Activated B cell treated with CpG ODN at 0.5 μM for 24 hours (primary cell): ENCODE measurements at places on chromosomes 1 and 21.

- H3K27ac ChIP-seq: no peak overlapping the region
- no peak overlapping the region for H3K4me3 ChIP-seq
- H3K27me3 ChIP-seq: peaks cover 9% of the 10 kb centered on the region
- no peaks in the 10 kb centered on the region for H3K36me3 ChIP-seq
Measured at GRCh38 chr1:157966031-157966537, 27.4 kb upstream of the KIRREL1 start.

GRCh38 chr1:87983841-87984240 is 655.2 kb downstream of the LMO4 start:
- H3K27ac ChIP-seq: no peak overlapping the region
- H3K4me3 ChIP-seq: no peak overlapping the region
- H3K4me1 ChIP-seq: no peaks in the 10 kb centered on the region
- H3K27me3 ChIP-seq: peaks cover 7% of the 10 kb centered on the region
- DNase-seq: no peak
- H3K36me3 ChIP-seq: no peaks in the 10 kb centered on the region

DNA sequence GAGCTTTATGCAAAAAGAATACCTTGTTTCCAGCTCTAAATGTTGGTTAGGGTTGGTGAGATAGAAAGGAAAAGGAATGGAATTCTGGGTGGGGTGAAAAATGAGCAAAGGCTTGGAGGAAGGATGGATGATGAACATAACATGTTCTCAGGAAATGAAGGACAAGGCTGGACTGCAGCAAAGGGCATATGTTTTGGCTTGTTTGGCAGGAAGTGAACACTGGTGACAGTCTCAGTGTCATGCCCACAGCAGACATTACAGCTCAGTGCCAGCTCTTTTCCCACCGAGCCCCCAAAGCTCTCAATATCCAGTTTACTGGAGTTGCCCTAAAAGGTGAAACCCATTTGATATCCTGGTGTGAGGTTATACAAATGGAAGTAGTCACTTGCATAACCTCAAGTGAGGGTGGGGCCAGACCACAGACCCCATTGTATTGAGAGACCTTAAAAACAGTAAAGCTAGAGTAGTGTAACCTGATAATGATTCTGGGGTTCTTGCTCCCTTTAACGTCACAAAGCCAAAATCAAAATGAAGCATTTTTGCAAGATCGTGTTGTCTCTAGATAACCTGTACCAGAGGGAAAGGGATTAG is 270.6 kb downstream of the NFIA start:
- DNase-seq: no peak
- H3K4me3 ChIP-seq: no peak overlapping the region

DNA sequence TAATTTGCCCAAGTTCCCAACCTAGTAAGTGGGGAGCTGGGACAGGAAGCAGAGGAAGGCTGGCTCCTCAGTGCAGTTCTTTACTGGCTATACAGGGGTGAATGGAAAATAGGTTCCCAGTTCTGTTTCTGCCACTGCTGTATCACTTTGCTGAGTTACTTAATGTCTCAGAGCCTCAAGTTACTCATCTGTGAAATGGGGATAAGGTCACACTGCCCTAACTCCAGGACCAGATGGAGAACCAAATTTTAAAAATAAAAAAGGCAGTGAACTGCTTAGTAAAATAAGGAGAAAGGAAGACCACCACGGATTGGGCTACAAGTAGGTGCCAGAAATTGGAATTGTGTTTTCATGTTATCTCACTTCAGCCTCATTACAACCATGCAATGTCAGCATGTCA is 147.8 kb downstream of the OMA1 start:
- H3K4me1 ChIP-seq: no peaks in the 10 kb centered on the region
- no peak for DNase-seq
- H3K36me3 ChIP-seq: no peaks in the 10 kb centered on the region
- no peaks in the 10 kb centered on the region for H3K27me3 ChIP-seq

- H3K36me3 ChIP-seq: no peaks in the 10 kb centered on the region
- no peaks in the 10 kb centered on the region for H3K27me3 ChIP-seq
- DNase-seq: no peak
- H3K4me3 ChIP-seq: no peak overlapping the region
Measured at GRCh38 chr1:234721476-234722269, 111.7 kb upstream of the IRF2BP2 start.
